ENCODE measurements at places on chromosomes 2 and 18.

DNA sequence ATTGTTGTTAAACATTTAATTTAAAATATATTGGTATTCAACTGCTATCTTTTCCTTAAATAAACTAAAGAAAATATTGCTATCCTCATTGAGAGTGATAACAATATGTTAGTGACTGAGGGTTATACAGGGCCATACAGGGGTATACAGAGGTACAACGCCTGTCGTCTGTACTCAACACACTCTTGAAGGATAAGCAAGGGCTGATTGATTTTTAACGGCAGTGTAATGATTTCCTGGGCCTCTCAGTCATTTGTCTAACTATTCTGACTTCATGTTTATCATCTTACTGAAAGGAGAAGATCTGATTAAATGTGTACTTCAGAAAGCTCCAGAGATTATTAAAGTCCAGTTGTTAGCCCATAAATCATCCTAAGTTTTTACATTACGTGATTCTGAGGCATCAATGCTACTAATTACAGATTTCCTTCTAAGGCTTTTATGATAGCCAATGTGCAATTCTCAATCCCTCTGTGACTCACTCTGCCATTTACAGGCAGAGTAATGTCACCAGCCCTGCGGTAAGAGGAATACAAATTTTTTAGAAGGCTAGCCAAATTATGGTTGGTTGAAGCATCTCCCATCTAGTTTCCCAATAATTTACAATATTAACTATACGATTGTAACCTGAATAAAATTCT lies 893.0 kb upstream of the CHAC2 start:
- no peak for DNase-seq

DNA sequence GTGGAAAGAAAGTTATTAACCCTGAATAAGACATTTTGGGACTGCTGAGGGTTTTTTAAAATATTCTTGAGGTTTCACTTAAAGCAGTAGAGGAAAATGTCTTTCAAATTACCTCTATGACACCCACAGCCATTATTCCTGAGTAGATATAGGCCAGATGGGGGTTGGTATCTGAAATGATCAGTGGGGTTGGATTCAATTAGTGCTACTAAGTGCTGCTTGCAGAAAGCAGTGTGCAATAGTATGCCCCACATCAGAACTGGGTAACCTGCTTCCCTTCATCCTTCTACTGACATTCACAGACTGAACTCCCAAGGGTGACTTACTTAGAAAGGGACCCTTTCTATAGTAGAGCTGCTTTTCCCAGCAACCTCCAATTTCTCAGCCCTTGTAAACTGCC lies 7.3 kb upstream of the ETAA1 start:
- no peak for DNase-seq

GRCh38 chr2:160054984-160055725 lies 7.3 kb downstream of the PLA2R1 start:
- DNase-seq, result peak; percentile 81

DNA sequence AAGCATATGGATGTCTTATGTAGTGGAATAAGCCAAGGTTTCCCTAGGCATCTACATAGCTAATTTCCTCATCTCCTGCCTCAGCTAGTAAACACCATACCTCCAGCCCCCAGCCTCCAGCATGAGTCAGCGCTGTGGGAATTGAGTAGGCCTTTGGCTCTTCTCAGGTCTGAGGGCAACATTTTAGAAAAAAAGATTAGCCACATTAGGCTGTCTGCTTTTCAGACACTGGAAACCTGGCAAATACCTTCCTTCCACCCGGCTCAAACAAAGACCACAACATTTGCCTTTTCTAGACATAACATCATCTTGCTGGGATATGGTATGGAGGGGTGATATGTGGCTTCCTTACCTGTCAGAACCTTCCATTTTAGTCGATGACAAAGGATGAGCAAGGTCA lies 6.1 kb upstream of the CCDC195 start:
- DNase-seq, result no peak

DNA sequence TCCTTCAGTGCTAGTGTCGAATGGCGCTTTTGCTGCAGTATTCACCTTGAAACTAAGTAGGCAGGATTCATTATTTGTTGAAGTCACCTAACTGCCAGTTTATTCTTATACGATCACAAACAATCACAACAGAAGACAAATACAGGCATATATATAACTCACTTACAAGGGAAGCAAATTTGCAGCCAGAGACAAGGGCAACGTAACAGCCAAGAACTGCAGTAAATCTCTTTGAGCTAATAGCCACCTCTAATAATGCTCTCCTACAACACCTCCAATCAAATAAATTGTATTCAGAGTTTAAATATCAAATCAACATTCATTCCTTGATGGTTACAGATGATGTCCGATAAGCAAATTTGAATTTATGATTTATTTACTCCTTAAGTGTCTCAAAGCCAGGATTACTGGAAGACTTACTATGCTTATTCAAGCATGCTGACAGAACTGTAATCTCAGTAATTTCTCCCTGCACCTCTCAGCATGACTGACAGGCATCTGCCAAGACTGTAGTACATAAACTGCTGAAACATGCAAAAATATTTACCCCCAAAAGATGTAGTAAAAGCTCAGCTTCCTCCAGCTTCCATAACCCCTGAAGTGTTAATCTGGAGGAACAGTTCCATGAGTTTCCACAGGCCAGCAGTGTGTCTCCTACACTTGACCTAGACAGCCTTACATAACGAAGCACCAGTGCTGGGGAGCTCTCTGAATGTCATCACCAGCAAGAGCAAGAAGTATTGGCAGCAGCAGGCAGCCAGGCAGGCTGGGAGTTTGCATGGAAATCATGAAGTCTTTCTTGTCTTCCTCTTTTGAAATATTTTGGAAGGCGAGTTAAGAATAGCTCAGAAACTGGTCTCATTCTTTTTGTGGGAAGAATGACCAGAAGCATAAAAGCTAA lies 20.9 kb upstream of the SCN1A start:
- peak; percentile 50 for DNase-seq

Measured in GM23338 (cell line).